ENCODE measurements at places on chromosomes 1 and 21.

GRCh38 chr1:16975211-16975610 is 5.2 kb downstream of the MFAP2 start:
- DNase-seq, result no peak

- DNase-seq, result no peak
These were observed 75.9 kb downstream of the HUNK start for GRCh38 chr21:31948676-31949075.

- no peak for DNase-seq
These were observed 137.0 kb downstream of the BRINP2 start for GRCh38 chr1:177307771-177308170.

DNA sequence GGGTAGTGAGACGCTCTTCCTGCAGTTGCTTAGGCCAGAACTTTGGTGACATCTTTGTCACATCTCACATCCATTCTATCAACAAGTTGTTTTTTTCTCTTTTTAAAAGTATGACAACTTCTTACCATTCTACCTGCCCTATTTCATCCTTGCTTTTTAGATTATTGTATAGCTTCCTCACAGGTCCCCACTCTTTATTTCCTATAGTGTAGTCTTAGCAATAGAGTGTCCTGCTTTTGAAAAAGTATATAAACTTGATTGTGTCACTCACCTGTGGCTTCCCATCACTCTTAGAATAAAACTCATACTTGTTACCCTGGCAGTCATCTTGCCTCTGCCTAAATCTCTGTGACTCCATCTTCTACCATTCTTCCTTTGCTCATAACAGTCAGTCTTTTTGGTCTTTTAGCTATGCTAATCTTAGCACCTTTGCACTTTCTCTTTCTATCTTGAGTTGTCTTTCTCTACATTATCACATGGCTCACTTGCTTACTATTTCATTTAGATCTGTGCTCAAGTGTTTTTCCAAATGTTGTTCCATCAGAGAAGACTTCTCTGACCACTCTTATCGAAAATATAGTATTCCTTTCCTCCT is 9.5 kb downstream of the CDC73 start:
- DNase-seq, result no peak

GRCh38 chr1:183318433-183318832 is 99.7 kb downstream of the NMNAT2 start:
- DNase-seq, result no peak

DNA sequence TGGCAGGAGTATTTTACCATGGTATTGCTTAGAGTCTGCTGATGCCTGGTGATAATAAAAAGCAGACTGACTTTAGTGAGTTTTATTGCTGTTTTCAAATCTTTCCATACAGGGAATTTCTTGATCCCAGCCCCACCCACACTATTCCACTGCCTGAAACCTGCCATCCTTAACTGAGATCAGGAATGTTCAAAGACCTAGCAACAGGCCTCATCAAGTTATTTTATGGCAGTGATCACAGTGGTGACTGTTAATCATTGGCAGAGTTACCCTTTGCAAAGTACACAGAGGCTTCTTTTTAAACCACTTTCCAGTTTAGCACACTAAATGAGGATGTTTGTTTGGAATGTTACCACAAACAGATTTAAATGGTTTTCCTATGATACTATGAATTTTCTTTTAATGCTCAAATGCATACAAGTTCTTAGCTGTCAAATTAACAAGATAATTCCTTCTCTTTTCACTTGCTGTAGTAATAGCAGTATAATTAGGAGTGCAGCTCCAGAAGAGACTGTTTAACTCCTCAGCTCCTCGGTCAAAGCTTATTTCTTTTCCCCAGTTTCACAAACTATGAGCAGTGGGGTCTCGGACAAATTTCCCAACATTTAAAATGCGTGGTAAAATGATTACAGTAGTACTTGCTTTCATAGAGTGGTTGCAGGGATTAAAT is 69.9 kb upstream of the USP25 start:
- DNase-seq, result no peak

- DNase-seq, result no peak
These were observed 1.4 kb downstream of the TRAPPC10 start for GRCh38 chr21:44013380-44014088.

- DNase-seq, result no peak
These were observed 6.2 kb upstream of the MIXL1 start for GRCh38 chr1:226217273-226217672.

GRCh38 chr1:118206966-118207365 is 21.9 kb upstream of the SPAG17 start:
- DNase-seq, result no peak

DNA sequence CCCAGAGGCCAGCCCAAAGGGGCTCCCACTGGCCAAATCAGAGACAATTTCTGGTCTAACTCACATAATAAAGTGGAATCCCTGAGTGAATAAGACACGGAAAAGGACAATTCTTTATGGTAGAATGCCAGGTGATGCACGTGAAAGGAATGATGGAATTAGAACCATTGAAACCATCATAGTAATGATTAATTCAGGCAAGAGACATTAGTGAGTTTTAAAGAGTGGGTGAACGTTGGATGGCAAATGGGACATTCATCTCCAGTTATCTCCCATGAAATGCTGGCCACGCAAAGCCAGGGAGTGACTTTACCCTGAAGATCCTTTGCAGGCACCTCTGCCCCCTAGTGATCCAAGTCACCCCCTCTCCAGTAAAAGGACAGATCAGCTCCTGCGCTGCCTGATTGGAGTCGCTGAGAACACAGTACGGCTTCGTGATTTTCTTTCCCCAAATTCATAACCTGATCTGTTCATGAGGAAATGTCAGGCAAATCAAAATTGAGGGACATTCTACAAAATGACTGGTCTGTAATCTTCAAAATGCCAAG is 87.5 kb downstream of the AJAP1 start:
- DNase-seq, result no peak

GRCh38 chr1:36920801-36921405 is 113.4 kb downstream of the GRIK3 start:
- no peak for DNase-seq

- DNase-seq, result no peak
These were observed 1.5 kb upstream of the RUNX1 start for GRCh38 chr21:35050348-35051286.
